ENCODE measurements at places on chromosomes 3 and 15.

DNA sequence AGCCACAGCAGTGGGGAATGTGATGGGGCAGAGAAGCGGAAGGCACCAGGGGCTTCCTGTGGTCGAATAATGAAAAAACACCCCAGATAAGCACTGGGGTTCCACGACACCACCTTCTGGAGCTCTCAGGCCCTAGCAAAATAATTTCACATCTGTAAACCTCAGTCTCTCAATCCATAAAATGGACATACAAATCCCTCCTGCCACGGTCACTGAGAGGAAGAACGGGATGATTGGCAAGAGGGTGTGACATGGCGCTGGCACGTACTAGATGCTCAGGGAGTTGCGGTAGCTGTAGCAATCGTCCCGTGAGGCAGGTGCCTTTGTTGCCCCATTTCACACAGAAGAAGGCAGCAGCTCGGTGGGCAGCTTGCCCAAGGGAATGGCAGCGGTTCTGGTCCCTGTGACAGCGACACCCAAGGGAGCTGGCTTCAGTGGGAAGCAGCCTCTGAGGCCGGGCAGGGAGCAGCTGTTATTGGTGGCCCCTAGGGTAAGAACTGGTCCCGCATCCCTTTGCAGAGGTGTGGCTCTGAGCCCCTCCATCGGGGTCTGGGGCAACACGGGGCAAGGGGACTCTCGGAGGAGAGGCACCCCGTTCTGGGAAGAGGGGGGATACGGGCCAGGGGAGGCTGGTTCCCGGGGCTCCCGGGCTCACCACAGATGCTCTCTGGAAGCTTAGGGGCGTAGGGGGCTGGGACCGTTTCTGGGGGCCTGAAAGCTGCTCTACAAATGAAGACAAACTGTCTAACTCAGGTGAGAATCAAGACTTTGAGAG is 114.0 kb upstream of the ALDH1A3 start:
- DNase-seq = peak; percentile 74

DNA sequence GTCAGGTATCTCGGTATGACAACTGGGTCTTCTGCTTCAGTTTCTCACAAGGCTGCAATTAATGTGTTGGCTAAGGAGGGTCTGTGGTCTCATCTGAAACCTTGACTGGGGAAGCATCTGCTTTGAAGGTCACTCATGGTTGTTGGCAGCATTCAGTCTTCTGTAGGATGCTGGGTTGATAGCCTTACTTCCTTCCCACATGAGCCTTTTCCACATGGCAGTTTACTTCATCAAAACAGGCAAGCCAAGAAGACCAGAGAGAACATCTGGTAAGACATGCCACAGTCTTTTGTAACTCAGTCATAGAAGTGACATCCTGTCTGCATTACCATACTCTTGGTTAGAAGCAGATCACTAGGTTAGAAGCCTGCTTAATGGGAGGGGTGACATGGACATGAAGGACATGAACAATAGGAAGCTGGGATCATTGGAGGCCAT is 49.5 kb downstream of the CMC1 start:
- DNase-seq = no peak

DNA sequence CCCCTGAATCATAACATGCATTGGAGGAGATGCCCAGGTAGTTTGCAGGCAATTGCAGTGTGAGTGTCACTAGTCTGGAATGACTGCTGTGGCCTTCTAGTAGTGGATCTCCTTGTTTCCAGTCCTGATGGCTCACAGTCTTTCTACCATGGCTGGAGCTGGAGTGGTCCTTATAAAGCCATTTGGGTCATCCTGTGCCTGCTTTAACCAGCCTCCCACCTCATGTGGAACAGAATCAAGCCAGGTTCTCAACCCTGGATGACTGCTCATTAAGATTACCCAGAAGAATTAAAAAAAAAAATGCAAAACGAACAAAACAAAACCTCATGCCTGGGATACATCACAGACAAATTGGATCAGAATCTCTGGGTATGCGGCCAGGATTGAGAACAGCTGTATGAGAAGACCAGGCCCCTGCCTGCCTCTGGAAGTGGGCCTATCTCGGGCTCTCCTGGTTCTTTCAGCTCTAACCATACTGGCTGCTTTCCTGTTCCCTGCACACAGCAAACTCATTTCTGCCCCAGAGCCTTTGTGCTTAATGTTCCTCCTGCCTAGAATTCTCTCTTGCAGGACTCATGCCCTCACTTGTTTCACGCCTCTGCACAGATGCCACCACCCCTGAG is 96.4 kb downstream of the ITPR1 start:
- no peak for DNase-seq

DNA sequence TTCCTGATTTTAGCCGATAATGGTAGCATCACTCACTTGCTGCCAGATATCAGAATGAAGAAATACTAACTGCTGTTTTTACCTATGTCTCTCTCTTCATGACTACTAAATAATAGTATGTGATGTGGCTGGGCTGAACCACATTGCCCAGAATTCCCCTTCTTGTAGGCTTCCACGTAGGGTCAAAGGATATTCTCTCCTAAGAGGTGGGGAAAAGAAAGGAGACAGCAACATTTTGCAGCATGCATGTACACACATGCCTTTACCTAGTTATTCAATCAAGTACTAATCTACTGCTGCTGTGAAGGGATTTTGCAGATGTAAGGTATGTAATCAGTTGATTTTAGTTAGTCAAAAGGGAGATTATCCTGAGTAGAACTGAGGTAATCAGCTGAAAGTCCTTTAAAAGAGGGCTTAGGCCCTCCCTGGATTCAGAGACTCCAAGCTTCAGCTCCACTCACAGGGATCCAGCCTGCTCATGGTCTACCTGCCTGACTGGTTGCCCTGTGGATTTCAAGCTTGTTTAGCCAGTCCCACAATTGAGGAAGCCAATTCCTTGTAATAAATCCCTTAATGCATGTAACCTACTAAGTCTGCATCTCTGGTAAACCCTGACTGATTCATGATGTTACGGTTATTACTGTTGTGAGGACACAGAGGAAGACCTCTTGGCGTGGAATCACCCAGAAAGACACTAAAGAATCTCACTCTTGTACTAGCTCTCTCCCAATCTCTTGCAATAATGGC is 20.4 kb downstream of the PLD1 start:
- no peak for DNase-seq

GRCh38 chr3:48451270-48451669 is 4.7 kb downstream of the ATRIP start:
- no peak for DNase-seq

- DNase-seq = no peak
These were observed 2.9 kb upstream of the GRM2 start for GRCh38 chr3:51703761-51704510.

DNA sequence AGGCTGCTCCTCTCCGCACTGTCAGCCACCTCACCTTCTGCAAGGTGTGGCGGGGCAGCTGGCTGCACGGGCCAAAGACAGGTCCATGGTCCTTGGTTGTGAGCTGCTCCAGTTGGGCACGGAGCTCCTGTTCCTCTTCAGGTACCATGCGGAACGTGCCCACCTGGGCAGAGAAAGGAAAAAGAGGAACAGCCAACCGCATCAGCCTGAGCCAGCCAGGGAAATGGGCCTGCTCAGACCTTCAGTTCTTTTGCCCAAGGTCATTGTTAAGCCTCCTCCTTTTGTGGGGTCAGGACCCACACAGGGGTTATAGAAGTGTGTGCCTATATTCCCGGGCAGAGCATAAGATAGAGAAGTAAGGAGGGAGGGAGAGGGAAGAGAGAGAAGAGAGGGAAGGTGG is 2.8 kb downstream of the RLBP1 start:
- no peak for DNase-seq

DNA sequence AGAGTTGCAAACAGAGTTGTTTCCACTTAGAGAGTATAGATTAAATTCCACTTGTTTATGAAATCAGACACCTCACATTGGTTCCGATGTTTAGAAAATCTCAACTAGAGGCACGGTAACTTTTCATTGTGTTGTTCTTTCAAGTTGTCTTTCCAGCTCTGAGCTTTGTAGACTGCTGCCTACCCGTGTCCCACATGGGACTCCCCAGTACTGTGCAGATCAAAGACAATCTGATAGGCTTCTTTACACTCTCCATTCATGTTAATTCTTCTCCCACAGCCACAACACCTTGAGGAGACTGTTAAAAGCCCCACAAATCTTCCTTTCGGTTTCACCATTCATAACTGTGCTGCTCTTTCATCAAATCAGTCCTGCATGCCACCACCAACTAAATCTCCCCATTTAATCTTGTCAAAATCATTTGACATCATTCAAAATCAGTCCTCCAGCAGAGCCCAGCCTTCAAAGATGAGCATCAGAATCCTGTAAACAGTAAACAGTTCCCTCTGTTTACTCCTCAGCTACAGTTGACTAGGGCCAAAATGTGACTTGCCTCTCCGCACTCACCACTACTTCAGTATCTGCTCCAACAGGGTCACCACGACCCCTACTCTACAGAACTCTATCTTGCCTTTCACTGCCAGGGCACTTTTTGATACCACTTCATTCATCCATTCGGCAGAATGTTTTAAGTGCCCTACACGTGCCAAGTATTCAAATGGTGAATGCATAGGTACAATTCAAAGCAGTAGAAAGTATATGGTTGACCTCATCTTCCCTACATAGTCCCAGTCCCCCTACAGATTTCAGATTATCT is 8.3 kb downstream of the ANXA2 start:
- no peak for DNase-seq

GRCh38 chr3:172063456-172064432 is 24.4 kb downstream of the FNDC3B start:
- DNase-seq = no peak

- DNase-seq = no peak
These were observed 110.1 kb upstream of the LMOD3 start for GRCh38 chr3:69232482-69232881.

DNA sequence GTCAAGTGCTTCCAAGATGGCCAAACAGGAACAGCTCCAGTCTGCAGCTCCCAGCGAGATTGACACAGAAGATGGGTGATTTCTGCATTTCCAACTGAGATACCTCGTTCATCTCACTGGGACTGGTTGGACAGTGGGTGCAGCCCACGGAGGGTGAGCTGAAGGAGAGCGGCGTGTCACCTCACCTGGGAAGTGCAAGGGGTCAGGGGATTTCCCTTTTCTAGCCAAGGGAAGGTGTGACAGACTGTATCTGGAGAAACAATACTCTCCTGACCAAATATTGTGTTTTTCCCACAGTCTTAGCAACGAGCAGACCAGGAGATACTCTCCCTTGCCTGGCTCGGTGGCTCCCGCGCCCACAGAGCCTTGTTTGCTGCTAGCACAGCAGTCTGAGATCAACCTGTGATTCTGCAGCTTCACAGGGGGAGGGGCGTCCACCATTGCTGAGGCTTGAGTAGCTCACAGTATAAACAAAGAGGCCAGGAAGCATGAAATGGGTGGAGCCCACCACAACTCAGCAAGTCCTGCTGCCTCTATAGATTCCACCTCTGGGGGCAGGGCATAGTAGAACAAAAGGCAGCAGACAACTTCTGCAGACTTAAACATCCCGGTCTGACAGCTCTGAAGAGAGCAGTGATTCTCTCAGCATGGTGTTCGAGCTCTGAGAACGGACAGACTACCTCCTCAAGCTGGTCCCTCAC is 293.5 kb upstream of the SUCLG2 start:
- no peak for DNase-seq

- no peak for DNase-seq
These were observed 39.3 kb downstream of the KLHL6 start for GRCh38 chr3:183515968-183516851.

DNA sequence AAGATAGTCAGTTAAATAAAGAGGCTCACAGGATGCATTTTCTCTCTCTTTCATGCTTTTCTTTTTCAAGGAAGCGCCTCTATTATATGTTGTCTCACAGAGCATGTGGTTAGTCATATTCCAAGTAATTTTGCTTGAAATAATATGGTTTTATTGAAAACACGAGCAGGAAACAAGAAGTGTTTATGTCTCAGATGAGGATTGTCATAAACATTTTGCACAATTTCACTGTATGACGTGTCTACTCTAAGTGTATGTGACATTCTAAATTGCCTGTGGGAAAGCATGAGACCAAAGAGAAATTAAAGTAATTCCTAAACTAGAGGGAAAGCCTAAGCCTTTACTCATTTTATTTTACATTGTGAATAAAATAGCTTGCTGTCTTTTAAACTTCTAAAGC is 818.6 kb downstream of the EPHA3 start:
- no peak for DNase-seq

DNA sequence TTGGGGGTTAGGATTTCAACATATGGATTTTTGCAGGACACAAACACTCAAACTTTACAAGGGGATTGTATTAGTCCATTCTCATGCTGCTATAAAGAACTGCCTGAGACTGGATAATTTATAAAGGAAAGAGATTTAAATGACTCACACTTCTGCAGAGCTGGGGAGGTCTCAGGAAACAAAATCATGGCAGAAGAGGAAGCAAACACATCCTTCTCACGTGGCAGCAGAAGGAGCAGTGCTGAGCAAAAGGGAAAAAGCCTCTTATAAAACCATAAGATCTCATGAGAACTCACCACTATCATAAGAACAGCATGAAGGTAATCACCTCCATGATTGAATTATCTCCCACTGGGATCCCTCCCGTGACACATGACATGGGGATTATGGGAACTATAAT is 1183.1 kb downstream of the ZPLD1 start:
- no peak for DNase-seq

- DNase-seq = no peak
These were observed 32.4 kb upstream of the FNDC3B start for GRCh38 chr3:172007065-172007370.

DNA sequence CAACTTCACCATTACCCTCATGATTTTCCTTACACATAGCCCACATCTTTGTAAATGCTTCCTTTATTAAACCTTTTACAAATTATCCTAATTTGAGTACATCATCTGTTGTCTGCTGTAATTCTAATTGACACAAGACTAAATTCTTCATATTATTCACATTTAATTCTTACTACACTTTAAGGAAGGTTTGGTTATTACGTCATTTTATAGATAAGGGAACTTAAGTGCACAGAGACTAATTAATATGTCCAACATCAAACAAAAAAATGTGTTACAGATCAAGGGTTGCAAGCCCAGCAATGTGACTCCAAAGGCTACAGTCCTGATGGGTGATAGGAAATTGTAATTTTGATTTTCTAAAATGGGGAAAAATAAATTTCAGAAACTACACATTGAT is 289.1 kb upstream of the ZNF385D start:
- no peak for DNase-seq

DNA sequence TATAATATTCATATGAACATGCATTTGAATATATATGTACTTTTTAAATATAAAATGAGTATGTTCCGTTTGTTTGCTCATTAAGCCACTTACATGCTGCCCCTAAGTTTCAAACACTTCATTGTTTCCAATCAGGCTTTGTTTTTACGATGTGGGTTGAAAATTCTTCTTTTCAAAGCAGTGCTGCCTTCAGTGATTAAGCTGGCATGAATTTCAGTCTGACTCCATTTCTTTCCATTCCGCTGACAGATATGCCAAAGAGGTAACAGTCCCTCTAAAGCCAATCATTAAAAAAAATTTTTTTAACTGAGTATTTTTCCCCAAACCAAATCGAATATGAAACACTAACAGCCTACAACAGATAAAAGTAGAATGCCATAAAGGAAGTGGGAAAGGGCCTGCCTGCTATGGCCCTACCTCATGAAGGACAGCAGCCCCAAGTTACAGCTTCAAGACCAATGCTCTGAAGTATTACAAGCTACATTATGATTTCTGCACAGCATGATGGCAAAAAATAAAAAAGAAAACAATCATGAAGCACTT is 40.0 kb downstream of the DCUN1D1 start:
- no peak for DNase-seq

GRCh38 chr3:194685065-194685717 is 492 bp upstream of the FAM43A start:
- no peak for DNase-seq
